ENCODE measurements at places on chromosomes 16 and 17.

DNA sequence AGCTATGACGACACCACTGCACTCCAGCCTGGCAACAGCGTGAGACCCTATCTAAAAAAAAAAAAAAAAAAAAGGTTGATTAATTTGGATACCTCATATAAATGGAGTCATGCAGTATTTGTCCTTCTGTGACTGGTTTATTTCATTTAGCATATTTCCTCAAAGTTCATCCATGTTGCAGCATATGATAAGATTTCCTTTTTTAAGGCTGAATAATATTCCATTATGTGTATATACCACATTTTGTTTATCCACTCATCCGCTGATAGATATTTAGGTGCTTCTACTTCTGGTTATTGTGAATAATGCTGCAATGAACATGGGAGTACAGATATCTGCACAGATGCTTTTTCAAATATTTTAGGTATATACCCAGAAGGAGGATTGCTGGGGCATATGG, 43.3 kb upstream of the TMC5 start:
- no peak for DNase-seq

- no peak for DNase-seq
These were observed 962 bp downstream of the CSHL1 start for GRCh38 chr17:63910096-63910495.

DNA sequence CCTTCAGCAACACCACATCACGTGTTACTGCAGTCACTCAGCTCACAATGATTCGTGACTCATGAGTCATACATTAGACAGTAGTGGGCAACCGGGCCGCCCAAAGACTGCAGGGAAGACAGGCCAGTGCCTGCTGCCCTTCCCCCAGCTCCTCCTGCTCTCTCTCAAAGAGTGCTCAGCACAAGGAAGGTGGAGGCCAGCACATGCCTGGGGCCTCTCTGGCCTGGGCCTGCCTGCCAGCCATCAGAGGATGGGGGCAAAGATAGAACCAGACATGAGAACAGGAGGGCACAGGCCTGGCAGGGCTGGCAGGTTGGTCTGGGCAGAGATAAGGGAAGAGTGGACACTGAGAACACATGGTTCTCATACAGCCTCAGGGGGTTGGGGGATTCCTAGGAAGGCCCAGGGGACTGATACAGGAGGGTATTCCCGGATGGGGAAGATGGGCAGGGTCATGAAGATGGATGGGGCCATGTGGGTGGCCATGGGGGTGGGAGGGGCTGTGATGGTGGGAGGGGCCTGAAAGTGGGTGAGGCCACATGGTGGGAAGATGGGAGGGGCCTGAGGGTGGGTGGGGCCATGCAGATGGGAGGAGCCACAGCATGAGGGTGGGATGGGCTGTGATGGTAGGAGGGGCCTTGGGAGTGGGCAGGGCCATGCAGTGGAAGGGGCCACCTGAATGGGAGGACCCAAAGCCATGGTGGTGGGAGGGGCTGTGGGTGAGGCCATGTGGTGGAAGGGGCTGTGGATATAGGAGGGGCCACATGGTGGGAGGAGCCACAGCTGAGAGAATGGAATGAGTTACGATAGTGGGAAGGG, 29.0 kb downstream of the KATNB1 start:
- DNase-seq = no peak

DNA sequence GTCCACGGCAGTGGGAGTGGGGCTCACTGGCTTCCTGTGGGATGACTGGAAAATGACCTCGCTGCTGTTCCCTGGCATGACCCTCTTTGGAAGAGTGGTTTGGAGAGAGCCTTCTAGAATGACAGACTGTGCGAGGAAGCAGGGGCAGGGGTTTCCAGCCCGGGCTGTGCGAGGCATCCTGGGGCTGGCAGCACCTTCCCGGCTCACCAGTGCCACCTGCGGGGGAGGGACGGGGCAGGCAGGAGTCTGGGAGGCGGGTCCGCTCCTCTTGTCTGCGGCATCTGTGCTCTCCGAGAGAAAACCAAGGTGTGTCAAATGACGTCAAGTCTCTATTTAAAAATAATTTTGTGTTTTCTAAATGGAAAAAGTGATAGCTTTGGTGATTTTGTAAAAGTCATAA, 7.8 kb upstream of the RNF213 start:
- DNase-seq = peak; percentile 80

GRCh38 chr16:2713523-2713922, 6.5 kb downstream of the PRSS27 start:
- DNase-seq = no peak

- no peak for DNase-seq
These were observed 28.9 kb upstream of the MAP3K14 start for GRCh38 chr17:45345554-45346215.

DNA sequence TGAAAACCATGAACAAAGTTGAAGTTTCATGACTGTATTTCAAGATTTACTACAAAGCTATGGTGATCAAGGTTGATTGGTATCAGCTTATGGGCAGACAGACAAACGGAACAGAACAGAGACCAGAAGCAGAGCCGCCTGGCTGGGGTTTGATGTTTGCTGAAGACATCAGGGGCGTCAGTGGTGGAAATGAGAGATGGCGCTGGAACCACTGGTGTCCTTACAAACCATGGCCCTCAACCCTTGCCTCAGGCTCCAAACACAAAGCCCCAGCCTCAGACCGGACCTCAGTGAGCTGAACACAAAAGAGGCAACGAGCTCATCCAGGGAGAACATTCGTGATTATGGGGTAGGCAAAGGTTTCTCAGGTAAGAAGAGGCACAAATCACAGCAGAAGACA, 113.0 kb upstream of the METRNL start:
- no peak for DNase-seq

- DNase-seq = peak; percentile 57
These were observed 18.9 kb downstream of the COG1 start for GRCh38 chr17:73211745-73212144.

GRCh38 chr16:67019171-67019570, 9.8 kb upstream of the CBFB start:
- no peak for DNase-seq

DNA sequence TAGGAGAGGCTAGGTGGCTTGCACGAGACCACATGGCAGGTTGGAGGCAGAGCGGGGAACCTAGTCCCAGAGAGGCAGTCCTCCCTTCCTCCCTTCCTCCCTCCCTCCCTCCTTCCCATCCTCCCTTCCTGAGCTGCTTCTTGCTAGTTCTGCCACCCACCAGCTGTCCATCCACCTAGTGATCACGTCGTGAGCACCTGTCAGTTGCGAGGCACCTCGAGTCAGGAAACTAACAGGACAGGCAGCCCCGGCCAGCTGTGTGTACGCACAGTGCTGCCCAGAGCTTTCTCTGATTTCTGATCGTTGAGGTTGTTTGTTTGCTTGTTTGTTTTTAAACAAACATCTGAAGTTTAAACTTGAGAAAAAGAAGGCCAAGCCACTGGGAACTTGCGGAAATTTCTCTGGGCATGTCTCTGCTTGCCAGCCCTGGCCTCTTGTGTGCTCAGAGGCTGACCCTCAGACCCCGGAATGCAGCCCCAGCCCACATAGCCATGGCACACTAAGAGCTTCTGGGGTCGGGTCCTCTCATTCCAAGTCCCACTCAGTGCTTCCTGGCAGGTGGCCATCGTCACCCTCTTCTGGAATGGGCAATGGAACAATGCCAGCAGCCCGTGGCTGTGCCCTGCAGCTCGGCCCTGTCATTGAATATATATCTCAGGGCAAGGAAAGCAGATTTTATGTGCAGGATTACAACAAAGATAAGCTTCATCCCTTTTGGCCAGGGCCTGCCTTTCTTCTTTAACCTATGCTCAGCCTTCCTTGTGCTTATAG, 174.0 kb downstream of the KATNIP start:
- no peak for DNase-seq

GRCh38 chr17:61458421-61459141, 6.4 kb downstream of the TBX4 start:
- no peak for DNase-seq

GRCh38 chr17:2177235-2177811, 122.4 kb downstream of the HIC1 start:
- no peak for DNase-seq

DNA sequence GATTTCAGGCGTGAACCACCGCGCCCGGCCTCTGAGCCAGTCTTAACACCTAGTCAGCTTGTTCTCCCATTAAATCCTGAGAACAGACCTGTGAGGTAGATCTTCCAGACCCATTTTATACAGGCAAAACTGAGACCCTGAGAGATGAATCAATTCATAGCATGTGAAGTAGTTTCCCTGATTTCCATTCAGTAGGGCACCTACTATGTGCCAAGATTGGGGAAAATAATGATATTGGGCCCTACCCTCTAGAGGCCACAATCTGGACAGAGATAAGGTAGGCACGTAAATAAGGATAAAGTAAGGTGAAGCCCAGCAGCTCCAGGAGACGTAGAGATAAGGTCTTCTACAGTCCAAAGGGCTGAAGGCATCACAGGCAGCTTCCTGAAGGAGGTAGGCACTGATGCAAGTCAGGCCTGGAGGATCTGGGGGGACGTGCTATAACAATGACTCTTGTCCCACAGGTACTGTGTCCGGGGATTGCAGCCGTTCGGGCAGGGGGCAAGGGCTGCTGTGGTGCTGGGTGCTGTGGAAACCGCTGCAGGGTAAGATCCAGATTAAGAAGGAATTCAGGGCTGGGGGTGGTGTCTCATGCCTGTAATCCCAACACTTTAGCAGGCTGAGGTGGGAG, 5.7 kb downstream of the VMO1 start:
- DNase-seq = no peak

DNA sequence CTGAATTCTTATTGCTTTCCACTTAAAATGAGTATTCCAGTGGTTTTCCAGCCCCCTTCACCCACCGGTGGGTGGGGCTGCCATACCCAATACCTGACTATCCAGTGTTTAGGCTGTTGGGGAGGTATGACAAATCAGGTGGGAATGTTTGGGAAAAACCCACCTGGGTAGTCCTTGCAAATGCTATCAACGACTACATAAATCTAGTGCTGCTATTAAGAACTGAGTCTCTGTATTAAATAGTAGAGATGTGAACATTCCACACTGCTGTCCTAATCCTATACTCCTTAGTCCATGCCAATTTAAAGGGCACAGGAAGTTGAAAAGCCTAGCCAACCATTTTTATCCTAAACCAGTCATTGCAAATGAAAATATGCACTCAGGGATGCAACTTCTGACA, 126.6 kb downstream of the AXIN2 start:
- DNase-seq = no peak

GRCh38 chr16:57514791-57515600, 21.4 kb downstream of the CCDC102A start:
- DNase-seq = no peak

DNA sequence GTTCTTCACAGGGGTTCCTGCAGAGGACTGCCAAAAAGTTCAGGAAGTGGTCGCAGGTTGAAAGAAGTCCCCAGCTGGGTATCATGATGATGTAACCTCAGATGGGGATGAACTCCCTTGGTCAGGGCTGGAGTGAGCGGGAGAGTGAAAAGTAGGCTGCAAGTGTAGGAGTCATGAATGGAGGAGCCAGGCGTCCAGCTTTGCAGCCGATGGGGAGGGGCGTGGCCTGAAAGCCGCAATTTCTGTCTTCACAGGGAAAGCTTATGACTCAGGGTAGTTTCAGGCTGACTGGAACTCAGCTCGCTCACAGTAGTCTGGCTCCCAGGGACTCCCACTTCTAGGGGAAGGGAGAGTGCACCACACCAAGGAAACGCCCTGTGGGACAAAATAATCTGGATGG, 70.0 kb upstream of the HS3ST3A1 start:
- no peak for DNase-seq

GRCh38 chr17:77279448-77280303, 138.9 kb downstream of the SEC14L1 start:
- DNase-seq = no peak

GRCh38 chr16:21186326-21186691, 25.1 kb downstream of the ZP2 start:
- DNase-seq = no peak

Measured in effector CD4-positive, alpha-beta T cell (primary cell).